ENCODE measurements at places on chromosomes 4 and X.

DNA sequence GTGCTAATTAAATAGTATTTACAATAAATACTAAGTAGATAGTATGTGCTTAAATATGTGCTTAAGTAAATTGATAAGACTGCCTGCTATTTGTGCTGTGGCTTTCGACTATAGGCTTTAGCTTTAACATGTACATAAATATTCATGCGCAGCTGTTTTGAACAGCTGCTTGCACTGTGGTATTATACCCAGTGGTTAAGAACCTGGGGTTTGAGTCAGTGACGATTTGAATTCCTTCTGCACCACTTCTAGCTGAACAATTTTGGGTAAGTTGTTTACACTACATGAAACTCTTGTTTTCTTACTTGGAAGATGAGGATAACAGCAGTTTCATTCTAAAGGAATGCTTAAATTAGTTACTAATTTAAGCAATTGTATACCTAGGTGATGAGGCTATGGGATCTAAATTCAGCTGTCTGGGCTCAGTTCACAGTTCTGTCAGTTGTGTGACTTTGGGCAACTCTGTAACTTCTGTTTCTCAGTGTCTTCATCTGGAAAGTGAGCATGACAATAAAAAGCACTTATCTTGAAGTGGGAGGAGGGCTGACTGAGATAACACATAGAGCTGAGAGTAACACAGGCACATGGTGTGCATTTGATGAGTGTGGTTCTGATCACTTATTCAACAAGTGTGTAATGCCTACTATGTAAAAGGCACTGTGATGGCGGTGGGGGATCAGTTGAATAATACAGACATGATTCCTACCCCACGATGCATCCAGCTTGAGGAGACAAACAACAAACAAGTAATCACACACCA, 37.0 kb downstream of the HPGDS start:
- DNase-seq = no peak

GRCh38 chr4:84968925-84969324, 2.4 kb upstream of the WDFY3 start:
- DNase-seq = peak; percentile 70

DNA sequence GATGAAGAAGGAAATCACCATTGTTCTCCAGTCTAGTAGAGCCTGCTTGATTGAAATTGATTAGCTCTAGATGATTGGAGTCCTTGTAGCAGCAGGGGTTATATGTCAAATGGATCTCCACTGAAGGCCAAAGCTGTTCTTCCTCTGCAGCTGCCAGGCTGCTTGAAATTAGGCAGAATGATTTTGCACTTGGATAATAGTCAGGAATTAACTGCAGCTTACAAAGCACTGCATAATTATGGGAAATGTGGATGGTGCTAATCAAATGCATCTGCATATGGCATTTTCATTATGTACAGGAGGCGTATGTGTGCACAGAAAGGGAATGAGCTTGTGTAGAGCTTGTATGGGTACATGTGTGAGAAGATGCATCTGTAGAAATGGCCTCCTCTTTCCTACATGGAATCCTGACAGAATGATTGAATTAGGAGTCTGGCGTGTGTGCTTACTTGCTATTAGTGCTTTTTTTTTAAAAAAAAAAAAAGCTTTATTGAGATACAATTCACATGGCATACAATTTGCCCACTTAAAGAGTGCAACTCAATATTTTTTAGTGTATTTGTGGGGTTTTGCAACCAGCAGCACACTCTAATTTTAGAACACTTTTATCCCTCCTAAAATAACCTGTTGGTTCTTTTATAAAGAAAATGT, 65.9 kb downstream of the TMEM131L start:
- no peak for DNase-seq

DNA sequence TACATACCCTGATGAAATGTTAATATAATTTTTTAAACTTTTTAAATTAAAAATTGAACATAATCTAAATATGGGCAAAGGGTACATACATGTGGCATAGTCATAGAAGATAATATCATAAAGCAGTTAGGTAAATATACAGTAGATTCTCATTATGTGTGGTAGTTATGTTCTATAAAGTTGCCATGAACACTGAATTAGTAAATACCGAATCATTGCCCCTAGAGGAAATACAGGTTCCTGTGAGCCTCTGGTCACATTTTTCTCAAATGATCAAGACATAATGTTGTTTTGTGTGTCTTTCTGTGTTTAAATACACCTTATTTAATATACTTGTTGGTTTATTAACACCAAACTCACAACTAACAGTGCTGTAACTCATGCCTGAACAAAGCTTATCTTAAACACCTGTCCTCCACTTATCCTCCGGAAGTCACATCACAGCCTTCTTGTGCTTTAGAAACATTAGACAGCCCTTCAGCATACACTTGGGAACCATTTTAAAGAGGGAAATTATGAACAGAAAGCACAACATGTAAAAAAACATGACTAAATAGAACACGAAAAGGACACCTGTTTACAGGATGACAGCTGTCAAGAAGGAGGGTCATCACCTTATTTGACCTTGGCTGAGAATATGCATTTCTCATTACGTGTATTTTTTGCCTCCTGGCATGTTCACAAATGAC, 169.4 kb upstream of the NAP1L5 start:
- peak; percentile 90 for DNase-seq

DNA sequence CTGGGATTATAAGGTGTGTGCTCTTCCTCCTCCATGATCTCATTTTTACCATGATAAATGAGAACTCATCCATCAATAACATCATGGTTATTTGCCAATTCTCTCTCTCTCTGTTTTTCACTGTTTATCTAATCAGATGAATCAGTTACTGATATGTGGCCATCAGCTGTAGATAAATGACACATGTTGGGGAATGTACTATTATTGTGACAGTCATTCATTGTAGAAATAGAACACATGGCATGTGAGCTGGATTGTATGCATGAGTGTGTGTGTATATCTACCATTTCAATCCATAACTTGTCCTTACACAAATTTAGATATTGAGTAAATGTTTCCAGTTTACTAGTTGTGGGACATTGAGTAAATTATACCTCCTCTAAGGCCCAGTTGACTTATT, 53.0 kb downstream of the OSTC start:
- no peak for DNase-seq

GRCh38 chr4:7861440-7861881, 78.2 kb downstream of the AFAP1 start:
- no peak for DNase-seq

GRCh38 chrX:9195199-9195880, 161.4 kb upstream of the FAM9B start:
- peak; percentile 2 for DNase-seq

GRCh38 chr4:70759627-70760026, 37.9 kb downstream of the RUFY3 start:
- DNase-seq = no peak

GRCh38 chrX:39492497-39493162, 605.1 kb downstream of the BCOR start:
- no peak for DNase-seq

DNA sequence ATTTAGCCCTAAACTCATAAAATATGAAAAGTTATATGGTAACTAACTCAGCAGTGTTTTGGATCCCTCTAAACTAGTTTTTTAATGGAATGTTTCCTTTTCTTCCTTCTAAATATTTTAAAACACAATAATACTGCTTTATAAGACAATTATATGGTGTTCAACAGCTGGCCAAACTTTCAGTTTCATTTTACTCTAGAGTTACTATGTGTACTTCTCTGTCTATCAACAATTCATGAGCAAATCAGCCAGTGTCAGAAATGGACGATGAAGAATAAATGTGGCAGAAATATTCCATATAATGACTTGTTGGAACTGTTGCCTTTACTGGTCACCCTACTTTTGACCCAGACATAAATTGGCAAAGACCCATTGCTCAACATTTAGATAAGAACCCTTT, 64.8 kb upstream of the CXXC4 start:
- DNase-seq = no peak

GRCh38 chr4:176195184-176195978, at the start of gene SPATA4:
TSS of gene SPATA4 (minus strand) at chr4:176195585. CDS start at chr4:176195562, 23 bp downstream.
- DNase-seq = peak; percentile 34

DNA sequence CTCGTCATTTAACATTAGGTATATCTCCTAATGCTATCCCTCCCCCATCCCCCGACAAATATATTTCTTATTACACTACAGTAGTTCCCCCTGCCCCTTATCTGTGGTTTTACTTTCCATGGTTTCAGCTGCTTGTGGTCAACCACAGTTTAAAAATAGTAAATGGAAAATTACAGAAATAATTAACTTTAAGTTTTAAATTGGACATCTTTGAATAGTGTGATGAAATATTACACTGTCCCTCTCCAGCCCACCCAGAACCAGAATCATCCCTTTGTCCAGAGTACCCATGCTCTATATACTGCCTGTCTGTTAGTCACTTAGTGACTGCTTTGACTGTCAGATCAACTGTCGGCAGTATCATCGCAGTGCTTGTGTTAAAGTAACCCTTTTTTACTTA, 47.4 kb upstream of the VEGFC start:
- no peak for DNase-seq

- no peak for DNase-seq
These were observed 56.2 kb downstream of the NAF1 start for GRCh38 chr4:163110442-163110841.

DNA sequence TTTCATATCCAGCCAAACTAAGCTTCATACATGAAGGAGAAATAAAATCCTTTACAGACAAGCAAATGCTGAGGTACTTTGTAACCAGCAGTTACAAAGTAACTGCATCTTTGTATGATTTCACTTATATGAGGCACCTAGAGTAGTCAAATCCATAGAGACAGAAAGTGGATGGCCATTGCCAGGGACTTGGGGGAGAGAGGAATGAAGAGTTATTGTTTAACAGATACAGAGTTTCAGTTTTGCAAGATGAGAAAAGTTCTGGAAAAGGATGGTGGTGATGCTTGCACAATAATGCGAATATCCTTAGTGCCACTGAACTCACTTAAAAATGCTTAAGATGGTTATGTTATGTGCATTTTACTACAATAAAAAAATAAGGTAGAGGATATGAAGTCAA, 58.4 kb upstream of the VCX start:
- DNase-seq = no peak

- no peak for DNase-seq
These were observed 1.8 kb downstream of the DKK2 start for GRCh38 chr4:107034091-107034995.

DNA sequence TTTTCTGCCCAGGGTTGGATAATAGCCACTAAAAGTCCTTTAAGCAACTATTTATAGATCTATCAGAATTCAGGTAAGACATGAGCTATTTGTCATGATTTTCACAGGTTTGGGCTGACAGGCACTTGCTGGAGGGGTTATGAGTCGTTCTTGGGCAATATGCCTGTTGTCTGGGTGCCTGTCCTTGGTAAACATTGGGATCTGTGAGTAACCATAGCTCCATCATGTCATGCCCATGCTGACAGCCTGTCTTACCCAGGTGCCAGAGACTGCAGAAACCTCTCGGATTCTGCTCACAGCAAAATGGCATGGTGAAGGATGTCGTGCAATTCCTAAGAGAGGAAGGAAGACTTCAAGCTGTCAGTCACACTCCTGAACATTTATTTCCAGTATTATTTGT, 116.0 kb upstream of the PUDP start:
- no peak for DNase-seq

- no peak for DNase-seq
These were observed 17.2 kb downstream of the SMIM31 start for GRCh38 chr4:164771088-164771487.

DNA sequence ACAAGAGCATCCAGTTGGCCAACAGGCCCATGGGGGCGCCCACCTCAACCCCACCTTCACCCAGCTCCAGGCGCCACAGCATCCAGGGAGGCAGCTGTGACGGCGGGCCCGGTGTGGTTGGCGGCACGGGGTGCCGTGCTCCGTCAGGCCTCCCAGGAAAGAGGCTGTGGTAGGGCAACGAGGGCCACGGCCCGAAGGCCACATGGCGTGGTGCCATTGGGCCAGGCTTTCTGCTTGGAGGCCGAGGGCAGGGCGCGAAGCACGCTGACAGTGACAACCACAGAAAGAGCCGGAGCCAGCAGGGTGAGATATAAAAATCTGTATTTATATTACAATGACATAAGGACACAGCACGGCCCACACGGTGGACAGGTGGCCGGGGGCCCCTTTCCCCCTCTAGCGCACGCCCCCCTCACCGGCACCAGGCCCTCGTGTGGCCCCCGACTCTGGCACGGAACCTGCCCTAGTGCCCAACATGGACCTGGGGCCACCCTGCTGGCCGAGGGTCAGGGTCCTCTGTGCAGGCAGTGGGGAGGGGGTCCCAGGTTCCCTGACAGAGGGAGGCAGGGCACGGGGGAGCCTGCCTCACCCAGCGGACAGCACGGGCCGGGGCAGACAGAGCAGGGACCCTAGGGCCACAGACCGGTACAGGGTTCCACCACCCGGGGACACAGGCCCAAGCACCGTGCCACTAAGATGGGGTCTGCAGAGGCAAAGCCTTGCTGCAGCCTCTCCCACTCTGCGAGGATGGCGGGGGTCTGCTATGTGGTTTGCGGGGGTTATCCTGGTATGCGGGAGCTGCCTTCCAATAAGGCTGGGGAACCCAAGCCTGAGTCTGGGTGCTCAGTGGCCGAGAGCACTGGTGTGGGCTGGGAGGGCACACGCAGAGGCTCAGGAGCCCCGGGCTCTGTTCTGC, 5.5 kb upstream of the HAUS3 start:
- DNase-seq = no peak

DNA sequence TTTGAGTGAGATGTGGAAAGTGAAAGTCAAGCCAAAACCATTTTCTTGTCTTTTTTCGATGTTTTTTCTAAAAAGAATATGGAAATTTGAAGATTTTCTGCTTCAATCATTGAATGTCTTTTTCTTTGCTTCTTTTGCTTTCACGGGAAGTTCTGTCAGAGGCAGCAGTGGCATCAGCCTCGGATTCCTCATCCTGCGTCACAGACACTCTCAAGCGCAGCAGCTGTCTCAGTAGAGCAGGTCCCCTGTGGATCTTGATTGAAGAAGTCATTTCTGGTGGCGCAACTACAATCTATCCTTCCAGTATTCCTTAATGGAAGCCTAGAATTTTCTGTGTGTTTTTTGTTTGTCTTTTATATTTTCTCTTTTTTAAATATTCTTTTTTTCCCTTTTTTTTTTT, 52.7 kb upstream of the NEIL3 start:
- no peak for DNase-seq

DNA sequence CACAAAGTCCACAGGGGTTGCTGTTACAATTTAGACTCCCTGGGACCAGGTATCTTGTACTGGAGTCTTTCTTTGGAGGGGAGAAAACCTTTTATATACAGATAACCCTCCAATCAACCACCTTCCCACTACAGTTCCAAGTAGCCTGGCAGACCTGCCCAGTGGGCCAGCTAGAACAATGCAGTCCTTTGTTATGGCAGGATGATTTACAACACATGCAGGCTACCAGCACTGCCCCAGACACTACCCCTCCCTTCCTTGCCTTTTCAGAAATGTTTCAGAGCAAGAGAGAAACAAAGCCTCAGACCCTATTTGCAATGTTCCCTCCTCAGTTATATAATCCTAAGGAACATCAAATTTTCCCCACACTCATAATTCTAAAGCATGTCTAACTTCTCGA, 11.1 kb downstream of the RASL11B start:
- DNase-seq = no peak
